ENCODE measurements at places on chromosomes 1 and 21. TPM values are rescaled to one million over a fixed set of nuclear protein-coding genes. Genes with fewer than 3 reads are reported as not detected.

Gene KRTAP10-11
- total RNA-seq = not detected

Gene SPRR2E
- not detected for total RNA-seq

Gene ZSWIM5
- total RNA-seq = 0.99 TPM

Gene SLAMF7
- not detected for total RNA-seq

Gene OR2M3
- total RNA-seq = not detected

Gene S100A4
- total RNA-seq = 41.0 TPM

Gene PLD5
- 0.07 TPM for total RNA-seq

Gene WDR64
- not detected for total RNA-seq

Gene MCOLN3
- 0.73 TPM for total RNA-seq

Gene ACTL8
- total RNA-seq = 0.07 TPM

Gene LIPI
- not detected for total RNA-seq

Gene DCDC2B
- not detected for total RNA-seq

Gene CFAP141
- total RNA-seq = not detected

Gene LCE1D
- not detected for total RNA-seq

Gene RPL5
- total RNA-seq = 998 TPM

Gene KRTAP11-1
- not detected for total RNA-seq

Gene TEX38
- total RNA-seq = not detected

Gene PTGER3
- 2.8 TPM for total RNA-seq

Gene SLC9C2
- 0.03 TPM for total RNA-seq

Gene SPATA21
- total RNA-seq = not detected

Gene OLFML2B
- total RNA-seq = 19.4 TPM

Gene MXRA8
- 264 TPM for total RNA-seq

Gene TCEA3
- total RNA-seq = 20.0 TPM

Gene RGS18
- 0.07 TPM for total RNA-seq

Gene GJB5
- total RNA-seq = not detected

Gene NBPF4
- total RNA-seq = not detected

Gene HSD3B1
- not detected for total RNA-seq

Gene TMEM61
- total RNA-seq = not detected

Gene WDR3
- total RNA-seq = 37.7 TPM

Gene LAMB3
- 40.1 TPM for total RNA-seq

Gene QSOX1
- total RNA-seq = 802 TPM

Gene TPTE
- not detected for total RNA-seq

Gene SPRR1B
- not detected for total RNA-seq

Gene HES4
- total RNA-seq = 2.6 TPM

Gene RORC
- 0.03 TPM for total RNA-seq

Gene CCDC27
- not detected for total RNA-seq

Data from smooth muscle cell of the pulmonary artery (primary cell).